ENCODE measurements at places on chromosomes 12 and 14.

- DNase-seq, result no peak
Measured at GRCh38 chr12:25845415-25845814, 113.1 kb upstream of the RASSF8 start.

- DNase-seq, result no peak
Measured at GRCh38 chr14:68104518-68104917, 284.9 kb downstream of the RAD51B start.

DNA sequence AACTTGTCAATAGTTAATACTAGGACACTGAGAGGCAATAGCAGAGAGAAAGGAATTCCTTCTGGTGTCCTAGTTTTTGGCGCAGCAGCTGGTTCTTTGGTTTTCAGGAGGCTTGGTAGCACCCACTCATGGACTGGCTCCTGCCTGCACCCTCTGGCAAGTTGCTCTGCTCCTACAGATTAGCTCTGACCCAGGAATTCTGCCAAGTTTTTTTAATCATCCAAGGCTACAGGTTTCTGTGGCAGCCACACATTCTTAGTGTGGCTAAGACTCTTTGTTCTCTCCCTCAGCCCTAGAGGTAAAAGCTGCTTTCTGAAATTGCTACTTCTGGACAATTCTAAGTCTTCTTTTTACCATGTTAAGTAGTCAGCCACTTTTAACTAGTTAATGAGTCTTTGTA lies 72.0 kb upstream of the FKBP4 start:
- DNase-seq, result no peak

- DNase-seq, result no peak
Measured at GRCh38 chr12:15364221-15365160, 42.2 kb downstream of the PTPRO start.

GRCh38 chr14:68199554-68200151 lies 380.1 kb downstream of the RAD51B start:
- DNase-seq, result no peak

DNA sequence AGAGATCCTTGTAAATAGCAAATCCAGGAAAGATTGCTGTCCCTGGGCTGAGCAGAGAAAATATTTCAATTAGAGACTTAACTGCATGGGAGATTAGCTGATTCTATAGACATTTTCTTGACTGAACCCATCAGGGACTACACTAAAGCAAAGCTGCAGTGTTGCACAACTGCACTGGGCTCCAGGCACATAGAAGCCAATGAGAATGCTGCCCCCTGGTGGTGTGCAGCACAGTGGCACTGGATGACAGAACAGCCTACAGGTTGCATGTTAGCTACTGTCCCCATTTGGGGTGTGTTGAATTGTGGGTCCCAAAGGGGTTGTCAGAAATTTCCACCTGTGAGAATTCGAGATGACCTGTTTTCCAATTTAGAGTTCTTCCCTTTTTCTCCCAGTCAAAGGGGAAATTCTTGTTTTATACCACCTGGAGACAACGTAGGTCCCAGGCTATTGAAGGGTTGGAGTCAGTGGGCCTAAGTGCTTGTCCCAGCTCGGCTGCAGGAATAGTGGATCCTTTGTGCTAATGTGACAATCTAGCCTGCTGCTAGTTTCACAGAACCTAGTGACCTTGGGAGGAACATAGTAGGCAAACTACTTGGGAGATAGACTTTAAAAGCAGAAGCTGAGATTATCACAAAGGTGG lies 114.7 kb downstream of the SLC8A3 start:
- DNase-seq, result peak; percentile 20

GRCh38 chr12:88141425-88141773 lies 489 bp downstream of the CEP290 start:
- no peak for DNase-seq

- no peak for DNase-seq
Measured at GRCh38 chr12:14157088-14157747, 175.8 kb upstream of the GRIN2B start.

DNA sequence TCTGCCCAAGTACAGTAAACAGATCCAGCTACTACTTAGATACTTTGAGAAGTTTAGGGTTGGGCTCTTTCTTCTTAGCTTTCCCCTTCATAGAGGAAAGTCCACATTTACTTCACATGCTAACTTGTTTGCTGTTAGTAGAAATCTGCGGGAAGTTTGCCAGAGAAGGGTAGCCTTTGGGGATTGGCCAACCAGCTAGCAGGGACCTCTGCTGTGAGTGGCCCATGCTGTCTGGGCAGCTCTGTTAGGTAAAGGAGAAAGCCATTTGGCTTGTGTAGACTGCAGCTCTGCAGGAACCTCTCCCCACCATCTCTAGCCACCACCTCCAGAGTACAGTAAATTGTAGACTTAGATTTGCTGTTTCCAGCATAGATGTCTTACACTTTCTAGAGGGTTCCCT lies 193.9 kb downstream of the RGS6 start:
- no peak for DNase-seq

GRCh38 chr12:86945685-86946196 lies 689.5 kb upstream of the MGAT4C start:
- no peak for DNase-seq

GRCh38 chr14:94748667-94749347 lies 21.1 kb downstream of the GSC start:
- no peak for DNase-seq

GRCh38 chr14:30330445-30330844 lies 228.5 kb upstream of the G2E3 start:
- no peak for DNase-seq
